OCI-M1 (cell line): ENCODE measurements at places on chromosomes 12 and 14.

- DNase-seq = no peak
These were observed 42.9 kb downstream of the HRK start for GRCh38 chr12:116838365-116838764.

DNA sequence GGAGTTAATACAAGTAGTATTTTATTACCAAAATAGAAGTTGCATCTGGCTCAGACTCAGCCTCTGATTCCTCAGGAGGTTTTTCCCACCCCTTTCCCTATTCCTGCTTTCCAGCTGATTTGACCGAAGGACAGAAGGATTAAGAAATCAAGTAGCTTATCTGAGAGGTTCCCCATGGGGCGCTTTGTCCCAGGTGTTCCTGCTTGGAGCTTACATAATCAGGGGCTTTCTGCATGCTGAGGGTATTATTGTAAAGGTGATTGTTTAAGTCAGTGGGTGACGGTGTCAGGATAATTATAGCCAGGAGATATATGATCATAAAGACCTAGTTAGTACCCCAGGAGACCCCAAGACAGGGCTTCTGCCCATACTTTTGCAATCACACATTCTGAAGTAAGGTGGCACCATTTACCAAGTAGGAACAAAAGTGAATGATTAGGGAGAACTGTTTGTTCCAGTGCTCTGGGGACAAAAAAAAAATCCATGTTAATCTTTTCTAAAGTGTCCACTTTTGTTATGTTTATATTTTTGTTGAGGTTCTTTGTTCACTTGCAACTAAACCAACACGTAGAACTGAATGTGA is 921.3 kb downstream of the NRXN3 start:
- DNase-seq = peak; percentile 1

DNA sequence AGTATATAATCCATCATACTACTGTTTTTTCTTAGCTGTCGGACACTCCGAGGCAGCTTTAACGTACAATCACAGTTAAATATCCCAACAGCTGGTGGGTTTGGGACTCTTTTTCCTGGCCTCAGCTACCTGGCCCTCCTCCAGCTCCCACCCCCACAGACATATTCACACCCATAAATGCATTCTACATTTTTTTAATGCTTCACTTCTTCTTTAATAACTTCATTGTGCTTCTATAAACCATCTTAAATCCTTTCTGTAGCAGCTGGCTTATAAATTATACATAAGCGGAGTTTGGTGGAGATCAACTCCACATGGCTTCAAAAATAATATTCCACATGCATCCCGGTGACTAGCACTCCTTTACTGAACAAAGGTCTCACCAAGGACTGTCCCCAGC is 33.3 kb downstream of the TDG start:
- DNase-seq = no peak

- no peak for DNase-seq
These were observed 220.9 kb downstream of the PHETA1 start for GRCh38 chr12:111148005-111148404.

DNA sequence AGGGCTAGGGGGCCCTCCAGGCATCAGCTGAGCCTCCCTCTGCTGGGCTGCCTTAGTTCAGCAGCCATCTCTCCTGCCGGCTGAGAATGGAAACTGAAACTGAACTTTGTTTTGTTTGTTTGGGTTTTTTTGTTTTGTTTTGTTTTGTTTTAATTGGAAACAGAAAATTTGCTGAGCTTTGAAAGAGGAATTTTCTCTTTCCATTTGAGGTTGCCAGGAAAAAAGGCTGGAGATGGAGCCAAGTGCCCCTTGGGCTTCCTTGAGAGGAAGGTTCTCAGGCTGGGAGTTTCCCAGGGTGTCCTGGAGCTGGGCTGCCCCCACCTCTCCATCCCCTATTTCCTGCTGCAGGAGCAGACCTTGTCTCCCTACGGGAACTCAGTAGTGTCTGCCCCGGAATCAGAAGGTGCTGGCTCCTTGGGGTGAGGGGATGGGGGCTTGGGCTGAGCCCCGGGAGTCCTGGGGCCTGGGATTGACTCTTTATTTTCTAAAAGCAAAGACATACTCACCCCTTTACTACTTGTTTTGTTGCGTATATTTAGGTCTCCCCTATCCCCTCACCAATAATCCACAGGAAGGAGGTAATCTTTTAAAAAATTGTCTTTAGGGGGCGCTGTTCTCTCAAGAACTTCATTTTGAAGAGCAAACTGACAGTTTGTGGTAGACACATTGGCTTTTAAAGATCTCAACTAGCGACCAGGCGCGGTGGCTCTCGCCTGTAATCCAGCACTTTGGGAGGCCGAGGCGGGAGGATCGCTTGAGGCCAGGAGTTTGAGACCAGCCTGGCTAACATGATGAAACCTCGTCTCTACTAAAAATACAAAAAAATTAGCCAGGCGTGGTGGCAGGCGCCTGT is 21.3 kb upstream of the OASL start:
- DNase-seq = peak; percentile 93

GRCh38 chr12:41058266-41058665 is 129.9 kb upstream of the PDZRN4 start:
- DNase-seq = no peak

DNA sequence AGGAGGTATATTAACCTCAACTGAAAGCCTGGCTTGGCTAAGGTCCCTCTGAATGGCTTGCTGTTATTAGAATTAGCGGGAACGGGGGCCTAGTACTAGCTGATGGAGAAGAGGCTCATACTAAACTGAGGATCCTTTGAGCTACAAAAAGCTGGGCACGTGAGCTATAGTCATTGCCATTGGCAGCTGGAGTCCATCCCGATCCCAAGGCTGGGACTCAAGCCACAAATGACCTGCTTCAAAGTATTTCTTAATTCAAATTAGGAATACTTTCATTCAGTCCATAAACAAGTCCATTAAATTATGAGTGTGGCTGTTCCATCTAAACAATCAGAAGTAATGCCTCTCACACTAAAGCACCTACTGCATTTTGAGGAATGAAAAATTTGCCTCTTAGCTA is 114.5 kb downstream of the DACT1 start:
- DNase-seq = no peak

GRCh38 chr14:69635981-69636639 is 24.7 kb downstream of the SUSD6 start:
- DNase-seq = peak; percentile 1

- DNase-seq = peak; percentile 87
These were observed 31.8 kb upstream of the OR10A7 start for GRCh38 chr12:55188974-55189556.

DNA sequence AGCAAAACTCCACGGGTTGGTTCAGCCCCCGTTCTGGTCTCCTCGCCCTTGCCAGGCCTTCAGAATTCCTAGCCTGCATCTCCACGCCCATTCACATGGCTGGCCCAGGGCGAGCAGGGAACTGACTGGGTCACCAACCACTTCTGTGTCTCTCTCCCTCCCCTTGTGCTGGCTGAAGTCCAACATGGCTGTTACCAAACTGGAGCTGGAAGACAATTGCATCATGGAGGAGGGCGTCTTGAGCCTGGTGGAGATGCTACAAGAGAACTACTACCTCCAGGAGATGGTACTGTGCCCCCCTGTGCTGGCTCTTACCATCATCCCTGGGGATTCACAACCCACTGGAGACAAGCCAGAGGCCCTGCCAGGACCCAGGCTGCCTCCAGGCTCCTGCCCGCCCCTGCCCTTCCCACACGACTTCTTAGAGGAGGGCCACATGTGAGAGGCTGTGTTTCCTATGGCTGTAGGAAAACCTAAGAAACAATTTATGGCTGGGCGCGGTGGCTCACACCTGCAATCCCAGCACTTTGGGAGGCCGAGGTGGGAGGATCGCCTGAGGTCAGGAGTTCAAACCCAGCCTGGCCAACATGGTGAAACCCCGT is 9.9 kb downstream of the LRRC74A start:
- no peak for DNase-seq

DNA sequence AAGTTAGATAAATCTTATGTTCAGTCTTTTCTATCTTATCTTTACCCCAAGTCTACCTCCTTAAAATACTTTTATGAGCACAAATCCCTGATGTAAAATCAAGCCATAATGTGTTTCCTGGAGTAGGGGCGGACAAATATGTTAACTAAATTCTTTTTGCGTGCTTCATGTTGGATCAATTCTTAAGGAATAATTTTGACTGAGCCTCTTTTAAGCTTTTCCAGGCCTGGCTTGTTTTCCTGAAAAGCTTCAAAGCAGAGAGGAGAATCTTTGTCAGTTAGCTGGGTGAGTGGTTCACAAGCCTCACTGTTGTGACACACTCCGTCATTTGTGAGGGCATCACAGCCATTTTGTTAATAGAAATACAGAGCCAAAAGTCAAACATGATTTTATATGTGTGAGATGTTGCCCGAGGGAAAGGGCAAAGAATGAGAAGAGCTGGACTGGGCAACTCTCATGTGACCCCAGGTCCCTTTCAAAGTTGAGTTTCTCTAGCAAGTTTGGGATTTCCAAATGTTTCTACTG is 468.9 kb downstream of the RGS6 start:
- no peak for DNase-seq

GRCh38 chr12:51890133-51890464 is 2.2 kb downstream of the ANKRD33 start:
- DNase-seq = no peak

DNA sequence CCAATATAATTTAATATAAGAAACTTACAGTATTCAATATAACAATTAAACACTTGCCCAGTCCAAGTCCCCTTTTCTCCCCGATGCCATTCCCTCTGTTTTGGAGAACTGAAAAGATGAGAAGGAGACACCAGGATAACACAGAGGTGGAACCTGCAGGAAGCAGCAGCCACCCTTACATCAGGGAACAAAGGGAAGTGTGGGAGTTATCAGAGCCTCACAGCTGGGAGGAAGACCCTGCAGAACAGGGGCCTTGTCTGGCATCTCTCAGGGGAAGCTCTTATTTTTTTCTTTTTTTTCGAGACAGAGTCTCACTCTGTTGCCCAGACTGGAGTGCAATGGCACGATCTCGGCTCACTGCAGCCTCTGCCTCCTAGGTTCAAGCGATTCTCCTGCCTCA is 52.6 kb downstream of the CALM1 start:
- DNase-seq = peak; percentile 31

- DNase-seq = peak; percentile 26
These were observed 563 bp downstream of the DCP1B start for GRCh38 chr12:2003676-2004112.

- DNase-seq = no peak
These were observed 33.5 kb downstream of the NIN start for GRCh38 chr14:50797250-50798047.

DNA sequence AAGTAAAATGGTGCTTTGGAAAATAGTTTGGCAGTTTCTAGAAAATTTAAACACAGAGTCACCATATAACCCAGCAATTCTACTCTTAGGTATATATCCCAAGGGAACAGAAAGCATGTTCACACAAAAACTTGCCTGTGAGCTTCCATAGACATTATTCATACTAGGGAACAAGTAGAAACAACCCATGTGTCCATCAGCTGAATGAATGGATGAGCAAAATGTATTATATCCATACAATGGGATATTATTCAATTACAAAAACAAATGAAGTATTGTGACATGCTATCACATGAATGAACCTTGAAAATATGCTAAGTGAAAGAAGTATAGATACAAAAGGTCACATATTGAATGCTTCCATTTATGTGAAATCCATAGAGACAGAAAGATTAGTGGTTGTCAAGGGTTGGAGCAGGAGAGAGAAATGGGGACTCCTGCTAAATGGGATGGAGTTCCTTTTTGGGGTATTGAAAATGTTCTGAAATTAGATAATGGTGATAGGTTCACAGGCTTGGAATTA is 7.9 kb downstream of the SLC10A1 start:
- no peak for DNase-seq

DNA sequence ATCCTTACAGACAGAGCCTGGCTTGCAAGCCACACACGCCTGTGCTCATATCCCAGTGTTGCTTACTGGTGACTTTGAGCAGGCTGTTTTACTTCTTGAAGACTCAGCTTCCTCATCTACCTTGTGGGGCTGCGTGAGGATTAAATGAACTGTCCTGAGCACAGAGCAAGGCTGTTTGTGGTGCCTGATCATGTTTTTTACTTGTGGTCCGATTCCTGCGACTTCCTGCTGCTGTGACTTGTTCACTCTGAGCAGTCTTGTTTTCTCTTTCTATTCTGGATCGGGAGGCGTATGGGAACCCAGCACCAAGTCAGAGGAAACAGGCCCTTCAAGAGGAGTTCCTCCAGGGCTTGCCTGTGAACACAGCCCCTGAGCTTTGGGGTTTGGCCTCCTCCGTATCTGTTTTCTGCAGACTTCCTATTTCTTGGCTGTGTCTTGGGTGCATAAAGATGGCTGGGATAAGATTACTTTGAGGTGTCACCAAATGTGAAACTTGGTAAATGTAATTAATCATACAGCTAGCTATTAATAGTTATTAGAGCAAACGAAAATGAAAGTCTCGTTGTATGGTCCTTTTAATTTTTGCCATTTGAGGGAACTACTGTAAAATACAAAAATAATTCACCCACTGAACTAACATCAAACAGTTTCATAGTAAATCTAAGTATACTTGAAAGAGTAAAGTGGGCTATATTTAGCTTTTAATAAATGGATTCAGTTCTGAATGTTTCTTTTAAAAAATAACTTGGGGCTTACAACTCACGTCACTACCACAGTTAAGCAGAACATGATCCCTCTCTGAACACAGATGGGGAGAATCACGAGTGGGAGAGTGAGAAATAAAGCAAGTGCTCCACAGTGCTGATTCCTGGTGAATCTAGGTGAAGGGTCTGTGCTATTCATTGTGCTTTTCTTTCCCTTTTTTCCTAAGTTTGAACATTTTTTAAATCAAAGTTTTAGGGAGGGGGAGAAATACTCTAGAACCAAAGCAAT is 251.5 kb downstream of the FOXN3 start:
- DNase-seq = peak; percentile 91

GRCh38 chr12:69275471-69275891 is 36.1 kb downstream of the CPSF6 start:
- no peak for DNase-seq

DNA sequence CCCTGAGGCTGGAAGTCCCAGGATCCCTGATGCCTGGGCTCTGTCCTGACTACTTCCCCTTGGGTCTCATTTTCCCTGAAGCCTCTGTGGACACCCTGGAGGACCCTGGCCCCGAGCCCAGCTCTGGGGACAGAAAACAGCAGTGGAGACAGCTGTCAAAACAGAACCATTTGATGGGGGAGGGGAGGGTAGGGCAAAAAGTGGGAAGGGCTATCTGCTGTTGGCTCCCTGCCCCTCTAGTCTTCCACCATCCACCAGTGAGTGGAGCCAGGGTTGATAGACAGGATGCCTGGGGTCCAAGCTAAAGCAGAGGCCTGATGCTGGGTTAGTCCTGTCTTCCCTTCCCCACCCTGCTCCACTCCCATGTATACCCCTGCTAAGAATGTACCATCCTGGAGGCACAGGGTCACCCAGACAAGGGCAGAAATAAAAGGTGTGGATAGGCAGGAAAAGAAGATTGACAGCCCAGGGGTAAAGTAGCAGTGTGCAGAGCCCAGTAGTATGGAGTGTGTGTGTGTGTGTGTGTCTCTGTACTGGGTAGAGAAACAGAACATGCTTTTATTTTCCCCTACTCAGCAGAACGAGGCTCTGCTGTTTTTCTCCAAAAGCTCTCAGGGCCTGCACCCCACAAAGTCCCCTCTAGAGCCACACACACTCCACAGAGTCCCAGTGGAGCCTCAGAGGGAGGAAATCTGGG is 9.8 kb downstream of the ZNF385A start:
- no peak for DNase-seq

GRCh38 chr14:49428076-49428475 is 158.1 kb downstream of the RPS29 start:
- DNase-seq = no peak

GRCh38 chr12:29782285-29782870 is 1.4 kb downstream of the TMTC1 start:
- DNase-seq = peak; percentile 29
